GM12864 (cell line): ENCODE measurements at places on chromosomes 3 and 15.

GRCh38 chr3:49411535-49411967 lies 225 bp downstream of the RHOA start:
- DNase-seq, result no peak

DNA sequence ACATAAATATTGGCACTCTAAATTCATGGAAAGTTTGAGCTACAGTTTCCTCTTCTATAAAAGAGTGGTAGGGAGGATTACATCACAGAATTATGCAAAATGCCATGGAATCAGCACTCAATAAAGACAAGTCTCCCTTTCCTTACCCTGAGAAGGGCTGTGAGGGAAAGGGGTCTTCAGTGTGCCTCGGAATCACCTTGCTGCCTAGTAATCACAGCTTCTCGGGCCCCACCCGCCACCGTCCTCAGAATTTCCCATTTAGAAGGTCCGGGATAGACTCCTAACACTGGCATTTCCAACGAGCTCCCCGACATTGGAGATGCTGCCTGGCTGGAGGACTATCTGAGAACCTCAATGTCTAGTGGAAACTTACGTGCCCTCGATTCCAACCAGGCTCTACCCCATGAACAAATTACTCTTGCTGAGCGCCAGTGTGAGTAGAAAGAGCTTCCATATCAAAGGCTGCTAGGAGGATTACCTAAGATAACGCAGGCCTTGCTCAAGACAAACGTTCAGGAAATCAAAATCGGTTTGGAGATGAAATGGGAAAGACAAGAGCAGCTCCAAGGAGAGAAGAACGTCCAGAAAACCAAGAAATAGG lies 92.1 kb upstream of the CHD2 start:
- DNase-seq, result no peak

DNA sequence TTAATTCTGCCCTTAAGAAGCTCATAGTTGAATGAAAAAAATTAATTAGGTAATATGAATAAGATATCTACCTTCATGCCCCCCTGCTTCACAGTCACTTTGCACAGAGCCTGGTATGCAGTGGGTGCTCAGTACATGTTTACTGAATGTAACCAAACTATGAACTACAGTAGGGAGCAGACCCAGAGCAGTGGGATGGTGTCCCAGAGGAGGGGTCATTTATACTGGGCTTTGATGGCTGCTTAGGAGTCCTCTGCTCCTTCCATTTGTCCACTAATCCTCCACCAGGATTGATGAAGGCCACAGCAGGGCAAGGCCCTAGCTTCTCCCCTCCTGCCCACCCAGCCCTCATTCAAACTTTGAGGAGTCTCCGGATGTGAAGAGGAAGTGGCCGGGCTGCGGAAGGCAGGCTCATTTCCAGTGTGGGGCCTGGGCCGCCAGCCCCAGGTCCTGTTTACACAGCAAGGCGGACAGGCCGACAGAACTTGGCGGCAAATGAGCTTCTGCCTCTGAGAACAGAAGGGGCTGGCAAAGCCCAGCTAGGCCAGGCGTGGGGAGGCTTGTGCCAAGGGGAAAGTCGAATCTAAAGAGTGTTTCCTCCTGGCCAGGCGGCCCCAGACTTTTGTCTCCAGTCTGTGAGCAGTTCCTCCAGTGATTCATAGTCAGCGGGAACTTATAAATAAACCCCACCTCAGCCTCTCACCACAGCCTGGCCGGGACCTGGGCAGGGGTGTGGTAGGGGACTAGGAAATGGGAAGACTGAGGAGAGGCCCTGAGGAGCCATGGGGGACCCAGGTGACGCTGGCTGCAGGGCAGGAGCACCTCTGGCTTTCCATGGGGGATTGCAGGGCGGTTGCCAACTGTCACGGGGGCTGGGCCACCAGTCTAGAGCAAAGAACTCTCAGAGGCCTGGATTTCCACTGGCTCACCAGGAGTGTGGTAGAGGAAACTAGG lies 51.6 kb upstream of the LCTL start:
- DNase-seq, result no peak

GRCh38 chr3:151479452-151479851 lies 18.6 kb upstream of the IGSF10 start:
- DNase-seq, result no peak

DNA sequence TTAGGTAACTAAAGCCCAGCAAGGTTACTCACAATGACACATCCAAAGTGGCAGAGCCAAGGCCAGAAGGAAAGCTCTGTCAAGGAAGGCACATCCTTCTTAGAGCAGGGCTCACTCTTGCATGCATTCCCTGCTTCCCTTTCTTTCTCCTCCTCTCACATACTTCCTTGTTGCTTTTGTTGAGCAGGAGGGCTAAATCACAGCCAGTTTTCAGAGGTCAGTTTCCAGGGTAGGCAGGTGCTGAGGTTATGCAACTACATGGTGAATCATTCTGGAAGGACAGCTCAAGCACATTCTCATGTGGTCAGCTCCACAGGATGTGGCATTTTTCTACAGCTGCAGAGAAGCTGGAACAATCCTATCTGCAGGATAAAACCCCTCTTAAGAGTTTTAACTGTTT lies 275.6 kb downstream of the ZNF621 start:
- DNase-seq, result no peak

GRCh38 chr3:190032923-190033322 lies 87.8 kb downstream of the P3H2 start:
- no peak for DNase-seq

- DNase-seq, result no peak
Observed at GRCh38 chr3:78494851-78495250, 1272.9 kb downstream of the ROBO1 start.

GRCh38 chr3:61353382-61353781 lies 102.1 kb upstream of the FHIT start:
- no peak for DNase-seq

DNA sequence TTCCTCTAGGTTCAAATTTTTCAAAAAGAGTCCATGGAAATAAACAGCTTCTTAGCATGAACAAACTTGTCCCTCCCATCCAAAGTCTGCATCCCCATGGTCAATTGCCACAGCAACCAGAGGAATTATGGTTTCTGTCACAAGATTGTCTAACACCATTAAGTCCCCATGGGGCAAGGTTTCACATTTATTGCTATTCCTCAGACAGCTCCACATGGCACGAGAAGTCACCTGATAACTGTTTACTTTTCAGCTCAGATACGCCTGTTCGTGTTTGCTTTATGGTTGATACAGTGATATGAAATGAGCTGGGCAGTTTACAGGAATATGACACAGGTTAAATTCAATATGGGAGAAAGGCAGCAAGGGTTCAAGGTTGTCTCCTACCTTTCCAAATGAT lies 37.9 kb upstream of the MUC13 start:
- DNase-seq, result no peak

DNA sequence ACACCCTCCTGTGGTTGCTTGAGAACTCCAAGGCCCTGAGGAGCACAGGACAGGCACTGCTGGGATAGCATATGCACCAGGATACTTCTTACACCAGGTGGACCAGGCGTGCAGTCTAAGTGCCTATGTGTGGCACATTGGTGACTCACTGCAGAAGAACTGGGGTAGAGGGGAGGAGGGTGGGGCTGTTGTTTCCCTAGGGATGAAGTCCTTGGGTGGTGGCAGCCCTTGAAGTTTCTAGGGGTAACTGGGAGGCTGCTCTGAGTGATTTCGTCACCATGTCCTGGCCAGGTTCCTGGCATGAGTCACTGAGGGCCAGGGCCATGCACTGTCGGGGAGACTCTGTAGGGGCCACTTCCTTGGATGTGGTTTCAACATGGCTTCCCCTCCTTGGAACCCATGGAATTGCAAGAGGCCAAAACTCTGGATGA lies 15.9 kb downstream of the MYZAP start:
- DNase-seq, result no peak

DNA sequence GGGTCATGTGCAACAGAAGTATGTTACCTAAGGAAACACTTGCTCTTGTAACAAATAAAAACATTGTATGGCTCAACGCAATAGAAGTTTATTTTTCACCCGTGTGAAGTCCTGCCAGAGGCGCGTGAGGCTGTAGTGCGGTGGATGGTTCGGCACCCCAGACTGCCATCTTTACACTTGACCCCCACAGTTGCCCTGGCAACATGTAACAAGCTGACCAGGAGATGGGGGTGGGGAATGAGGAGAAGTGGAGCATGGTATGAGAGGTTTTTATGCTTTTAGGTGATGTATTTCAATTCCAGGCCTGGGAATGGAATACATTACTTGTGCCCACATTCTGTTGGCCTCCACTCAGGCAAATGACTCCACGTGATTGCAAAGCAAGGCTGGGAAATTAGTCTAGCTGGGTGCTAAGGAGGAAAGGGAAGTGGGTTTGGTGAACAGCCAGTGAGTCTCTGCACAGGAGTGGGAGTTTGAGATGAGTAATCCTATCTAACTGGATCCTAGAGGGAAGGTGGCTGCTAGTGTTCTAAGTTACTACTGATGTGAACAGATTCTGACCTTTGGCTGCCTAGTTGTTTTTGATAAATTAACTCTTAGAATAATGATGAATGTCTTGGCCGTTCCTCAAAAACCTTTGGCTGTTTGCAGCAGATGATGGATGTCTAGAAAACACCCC lies 33.8 kb upstream of the GREM1 start:
- DNase-seq, result no peak
